ENCODE measurements at places on chromosomes 16 and 17.

GRCh38 chr17:48060249-48060648 is 12.1 kb downstream of the NFE2L1 start:
- DNase-seq, result no peak

DNA sequence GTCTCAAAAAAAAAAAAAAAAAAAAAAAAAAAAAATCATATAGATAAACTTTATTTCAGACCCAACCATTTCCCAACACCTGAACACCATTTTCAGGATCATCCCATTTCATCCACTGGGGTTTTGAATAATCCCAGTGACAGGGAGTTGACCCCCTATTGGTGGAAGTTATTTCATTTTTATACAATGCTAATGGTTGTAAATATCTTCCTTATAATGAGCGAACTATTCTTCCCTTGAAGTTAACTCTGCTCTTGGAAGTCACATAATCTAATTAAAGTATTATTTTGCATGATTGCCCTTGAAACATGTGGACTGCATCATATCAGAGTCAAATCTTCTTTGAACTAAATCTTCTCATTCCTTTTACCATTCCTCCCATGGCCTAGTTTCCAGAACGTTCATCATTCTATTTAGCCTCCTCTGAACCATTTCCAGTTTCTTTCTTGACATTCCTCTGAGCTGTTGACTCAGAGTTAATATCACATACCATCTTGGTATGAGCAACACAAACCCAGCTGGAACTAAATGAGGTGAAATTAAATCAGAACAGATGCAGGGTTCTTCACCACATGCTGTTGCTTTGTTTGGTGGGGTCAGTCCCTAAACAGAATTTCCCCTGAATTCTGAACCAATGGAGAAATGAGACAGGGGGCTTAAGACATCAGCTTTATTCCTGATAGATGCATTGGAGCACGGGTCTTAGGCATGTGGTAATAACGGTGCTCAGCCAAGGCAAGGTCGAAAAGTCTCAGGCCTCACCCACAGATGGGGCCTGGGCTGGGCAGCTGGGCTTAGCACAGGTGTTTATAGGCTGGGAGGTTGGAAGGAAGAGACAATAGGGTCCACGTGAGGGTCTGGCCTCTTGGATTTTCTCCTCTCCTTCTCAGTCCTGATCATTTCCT is 8.9 kb downstream of the HSD17B2 start:
- no peak for DNase-seq

DNA sequence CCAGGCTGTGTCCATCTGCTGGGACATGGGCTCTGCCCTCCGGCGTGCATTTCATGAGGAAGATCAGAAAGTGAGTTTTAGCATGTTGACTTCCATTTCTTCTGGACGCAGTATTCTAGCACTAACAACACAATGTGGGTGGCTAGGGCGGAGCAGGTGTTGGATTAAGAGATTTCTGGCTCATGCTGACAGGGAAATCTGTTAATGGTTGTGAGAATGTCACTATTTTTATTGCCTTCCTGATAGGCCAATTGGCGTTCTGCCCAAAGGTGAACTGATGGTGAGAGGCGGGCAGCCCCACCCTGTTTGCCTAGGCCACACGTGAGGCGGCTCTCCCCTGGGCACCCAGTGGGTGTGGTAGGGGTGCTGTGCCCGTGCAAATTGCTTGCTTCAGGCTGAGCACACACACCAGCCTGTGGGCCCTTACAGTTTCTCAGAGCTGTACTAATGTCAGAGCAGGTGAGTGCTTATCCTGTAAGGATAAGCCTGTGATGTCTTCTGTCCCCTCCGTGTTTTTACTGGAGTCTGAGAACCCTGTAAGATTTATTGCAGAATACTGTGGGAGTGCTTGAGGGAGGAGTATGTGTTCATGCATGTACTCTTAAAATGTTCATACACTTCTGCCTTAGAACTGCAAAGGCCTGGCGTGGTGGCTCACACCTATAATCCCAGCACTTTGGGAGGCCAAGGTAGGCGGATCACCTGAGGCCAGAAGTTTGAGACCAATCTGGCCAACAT is 30.9 kb downstream of the PGS1 start:
- no peak for DNase-seq

- DNase-seq, result no peak
Measured at GRCh38 chr17:27502526-27503324, 46.5 kb downstream of the KSR1 start.

GRCh38 chr16:89924297-89924924 is 1.3 kb downstream of the TUBB3 start:
- no peak for DNase-seq

GRCh38 chr16:86751076-86752030 is 173.0 kb downstream of the FOXL1 start:
- peak; percentile 93 for DNase-seq
